ENCODE measurements at places on chromosomes 11 and 22.
A peak's percentile ranks its signal among the peaks of the same experiment; 100 is the strongest.

DNA sequence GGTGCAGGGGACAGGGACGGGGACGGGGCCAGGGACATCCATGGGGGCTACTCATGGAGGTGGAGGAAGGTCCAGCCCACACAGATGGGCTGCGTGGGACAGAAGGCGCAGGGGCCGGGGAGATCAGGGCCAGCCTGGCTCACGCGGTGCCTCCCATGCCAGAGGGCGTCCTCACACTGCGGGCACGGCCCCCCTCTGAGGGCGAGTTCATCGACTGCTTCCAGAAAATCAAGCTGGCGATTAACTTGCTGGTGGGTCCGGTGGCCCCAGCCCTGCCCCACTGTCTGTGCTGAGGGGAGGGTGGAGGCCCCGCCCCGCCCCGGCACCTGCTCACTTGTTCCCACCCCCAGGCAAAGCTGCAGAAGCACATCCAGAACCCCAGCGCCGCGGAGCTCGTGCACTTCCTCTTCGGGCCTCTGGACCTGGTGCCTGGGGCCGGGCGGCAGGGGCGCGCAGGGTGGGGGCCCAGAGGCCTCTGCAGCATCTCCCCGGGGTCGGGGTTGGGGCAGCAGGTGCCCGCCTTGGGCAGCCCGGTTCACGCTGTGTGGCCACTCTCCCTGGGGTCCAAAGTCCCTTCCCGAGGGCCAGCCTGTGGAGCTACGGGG lies 15.8 kb downstream of the EPS8L2 start:
- DNase-seq, result no peak

GRCh38 chr11:76074148-76075095 lies 131.9 kb downstream of the WNT11 start:
- DNase-seq, result no peak

GRCh38 chr11:87006035-87006434 lies 31.7 kb upstream of the TMEM135 start:
- no peak for DNase-seq

DNA sequence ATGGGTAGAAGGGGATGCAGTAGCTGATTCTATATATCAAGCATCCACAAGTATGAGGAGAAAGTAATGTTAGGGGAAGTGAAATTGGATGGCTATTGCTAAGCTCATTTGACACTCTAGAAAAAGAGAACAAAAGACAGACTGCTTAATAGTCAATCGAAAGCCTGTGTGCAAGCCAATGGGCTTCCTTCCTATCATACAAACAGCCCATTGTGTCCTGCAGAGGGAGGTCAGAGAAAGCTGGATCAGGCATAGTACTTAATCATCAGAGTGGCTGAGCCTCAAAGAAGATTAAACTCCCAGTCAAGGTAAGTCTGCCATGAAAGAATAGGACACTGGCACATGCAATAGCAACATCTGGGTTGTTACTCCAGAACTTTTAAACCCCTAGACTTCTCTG lies 50.9 kb upstream of the PGR start:
- no peak for DNase-seq

- DNase-seq, result no peak
These were observed 18.8 kb downstream of the GRAMD1B start for GRCh38 chr11:123448823-123449222.

- no peak for DNase-seq
These were observed 18.0 kb downstream of the LSP1 start for GRCh38 chr11:1870721-1871466.

DNA sequence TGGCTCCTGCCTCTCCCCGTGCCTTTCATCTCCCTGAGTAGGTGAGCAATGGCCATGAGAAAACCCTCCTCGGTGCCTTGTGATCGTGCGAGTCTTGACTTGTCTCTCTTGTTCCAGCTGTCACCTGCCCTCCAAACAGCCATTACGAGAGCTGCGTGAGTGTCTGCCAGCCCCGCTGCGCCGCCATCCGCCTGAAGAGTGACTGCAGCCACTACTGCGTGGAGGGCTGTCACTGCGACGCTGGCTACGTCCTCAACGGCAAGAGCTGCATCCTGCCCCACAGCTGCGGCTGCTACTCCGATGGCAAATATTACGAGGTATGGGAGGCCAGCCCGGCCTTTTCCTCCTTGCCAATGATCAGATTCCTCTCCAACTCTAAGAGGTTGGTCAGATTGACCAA lies 51.7 kb downstream of the TECTA start:
- no peak for DNase-seq

- DNase-seq, result peak; percentile 46
These were observed 38.0 kb downstream of the MPPED1 start for GRCh38 chr22:43449831-43450225.

- DNase-seq, result no peak
These were observed 154.9 kb upstream of the NAV2 start for GRCh38 chr11:19557720-19558140.

DNA sequence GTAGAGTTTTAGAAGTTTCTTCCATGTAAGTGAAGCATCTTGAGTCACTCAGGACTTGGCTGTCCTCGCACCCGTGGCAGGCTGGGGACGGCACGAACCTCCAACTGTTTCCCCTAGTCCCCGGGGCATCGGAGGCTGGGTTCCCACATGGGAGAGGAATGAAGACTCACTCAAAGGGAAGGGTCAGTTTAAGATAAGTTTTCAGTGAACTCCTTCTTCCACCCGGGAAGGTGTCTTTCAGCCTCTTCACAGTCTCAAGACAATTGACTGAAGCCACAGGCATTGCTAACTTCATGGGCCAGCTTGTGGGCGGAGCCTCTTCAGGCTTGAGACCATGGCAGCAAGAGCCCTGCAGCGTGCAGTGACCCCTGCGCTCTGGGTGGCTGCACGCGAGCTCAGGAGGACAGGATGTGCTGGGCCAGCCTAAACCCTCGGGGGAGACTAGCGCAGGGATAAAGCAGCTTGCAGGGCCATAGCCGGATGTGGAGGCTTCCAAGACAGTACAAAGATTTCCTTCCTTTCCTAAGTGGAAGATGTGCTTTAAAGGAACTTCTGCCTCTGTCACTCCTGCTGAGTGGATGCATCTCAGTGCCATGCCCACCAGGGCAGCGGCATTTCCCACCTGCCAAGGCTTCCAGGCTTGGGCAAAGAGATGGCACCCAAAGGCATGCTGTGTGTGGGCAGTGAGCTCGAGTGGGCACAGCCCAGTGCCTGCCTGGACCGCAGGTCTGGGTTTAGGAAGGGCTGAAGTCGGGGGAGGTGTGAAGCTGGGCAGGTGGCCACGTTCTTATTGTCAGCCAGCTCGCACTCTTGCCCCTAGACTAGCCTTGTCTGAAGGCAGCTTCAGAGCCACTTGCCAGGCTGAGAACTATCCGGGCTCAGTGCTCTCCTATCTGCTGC lies 32.9 kb downstream of the PPIL2 start:
- no peak for DNase-seq

DNA sequence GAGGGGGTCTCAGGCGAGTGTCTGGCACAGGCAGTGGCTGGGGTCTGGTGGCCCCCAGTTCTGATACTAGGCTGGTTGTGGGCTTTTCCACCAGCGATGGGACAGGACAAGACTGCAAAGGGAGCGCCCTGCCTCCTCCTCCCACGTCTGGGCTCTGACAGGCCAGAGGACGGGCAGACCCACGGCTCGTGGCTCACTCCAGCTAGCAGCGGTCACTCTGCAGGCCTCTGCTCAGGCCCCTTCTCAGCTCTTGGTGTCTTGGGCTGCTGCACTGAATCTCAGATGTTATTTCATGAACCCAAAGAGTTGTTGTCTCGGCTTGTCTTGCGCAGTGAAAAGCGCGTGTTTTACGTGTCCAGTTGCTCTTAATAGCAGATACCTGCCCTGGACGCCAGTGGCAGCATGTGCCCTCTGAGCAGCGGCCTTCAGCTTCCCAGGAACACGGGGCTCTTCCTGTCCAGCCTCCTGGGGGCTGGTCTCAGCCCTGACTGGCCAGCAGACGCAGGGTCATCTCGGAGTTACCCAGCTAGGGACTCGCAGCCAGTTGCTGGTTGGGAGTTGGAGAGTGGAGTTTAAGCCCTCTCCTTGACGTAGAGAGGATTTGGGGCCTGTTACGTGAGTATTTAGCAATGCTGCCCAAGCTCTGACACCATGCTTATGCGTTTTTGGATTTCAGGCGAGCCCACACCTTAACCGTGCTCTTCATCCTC lies 9.6 kb downstream of the PTDSS2 start:
- peak; percentile 74 for DNase-seq

DNA sequence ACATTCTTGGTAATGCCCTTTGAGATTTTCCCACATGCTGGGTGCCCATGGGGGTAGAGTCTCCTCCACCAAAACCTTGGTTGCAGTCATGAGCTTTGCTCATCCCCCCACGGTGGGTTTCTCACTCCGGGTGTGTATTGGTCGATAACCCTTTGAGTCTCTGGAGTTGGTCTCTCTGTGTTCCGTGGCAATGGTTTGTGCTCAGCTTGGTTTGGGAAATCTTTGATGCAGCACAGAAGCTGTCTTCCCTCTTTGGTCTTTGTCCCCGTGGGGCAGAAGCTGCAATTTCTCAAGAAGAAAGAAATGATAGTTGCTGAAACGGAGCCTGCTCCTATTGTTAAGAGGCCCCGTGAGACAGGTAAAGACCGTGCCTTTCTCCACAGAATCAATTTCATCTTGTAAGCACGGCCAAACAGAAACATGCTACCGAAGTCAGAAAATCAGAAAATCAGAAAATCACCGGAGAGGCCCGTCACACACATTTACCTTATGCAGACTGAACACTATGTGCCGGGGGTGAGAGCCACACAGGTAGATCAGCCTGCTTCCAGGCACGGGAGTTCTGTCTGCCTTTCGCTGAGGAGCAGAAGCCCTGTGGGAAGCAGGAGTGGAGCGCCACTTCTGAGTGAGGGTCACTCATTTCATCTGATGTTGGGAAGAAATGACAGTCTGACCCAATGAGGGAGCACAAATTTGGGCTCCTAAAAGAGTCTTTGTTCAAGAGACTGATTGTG lies 186.1 kb downstream of the TBC1D22A start:
- no peak for DNase-seq

- no peak for DNase-seq
These were observed 176.0 kb downstream of the METTL15 start for GRCh38 chr11:28284196-28284595.

DNA sequence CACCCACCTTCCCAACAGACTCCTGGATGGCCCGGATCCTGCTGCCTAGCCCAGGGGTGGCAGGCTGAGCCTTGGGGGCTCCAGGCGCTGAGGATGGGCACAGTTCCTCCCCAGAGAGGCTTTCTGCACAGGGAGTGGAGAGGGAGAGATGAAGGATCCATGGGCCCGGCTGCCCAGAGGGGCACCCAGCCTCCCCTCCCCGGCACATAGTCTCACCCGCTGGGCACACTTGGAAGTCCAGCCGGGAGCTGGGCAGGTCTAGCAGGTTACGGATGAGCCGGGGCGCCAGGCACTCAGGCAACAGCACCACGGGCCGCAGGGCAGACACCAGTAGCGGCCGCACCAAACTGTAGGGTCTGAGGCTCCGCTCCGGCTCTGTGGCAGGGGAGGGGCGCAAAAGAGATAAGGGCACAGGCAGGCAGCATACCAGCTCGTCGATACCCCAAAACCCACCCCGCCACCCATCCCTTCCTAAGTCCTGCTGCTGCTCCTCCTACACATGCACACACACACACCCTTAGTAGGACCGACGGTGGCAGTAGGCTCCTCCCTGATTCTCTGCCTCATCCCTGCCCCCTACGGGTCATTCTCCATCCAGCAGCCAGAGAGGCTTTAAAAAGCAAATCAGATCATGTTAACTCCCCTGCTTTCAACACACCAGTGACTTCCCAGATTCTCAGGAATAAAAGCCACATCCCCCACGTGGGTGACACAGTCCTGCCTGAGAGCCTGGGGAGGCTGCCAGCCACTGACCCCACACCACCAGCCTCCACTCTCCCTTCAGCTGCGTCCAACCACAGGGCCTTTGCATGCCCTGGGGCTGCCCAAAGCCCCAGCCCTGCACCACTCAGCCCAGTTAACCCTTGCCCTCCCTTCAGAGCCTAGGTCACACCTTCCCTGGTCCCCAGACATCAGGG lies 6.5 kb upstream of the MFNG start:
- DNase-seq, result no peak

- DNase-seq, result peak; percentile 77
These were observed 5.8 kb downstream of the IGF2 start for GRCh38 chr11:2133241-2134021.

Data from chondrocyte (in vitro differentiated cells).